Omental fat pad (tissue), 4 donors: ENCODE measurements at places on chromosomes 1 and 21.

- no peak for DNase-seq
These were observed 39.9 kb downstream of the ZBTB17 start for GRCh38 chr1:15936025-15936424.

DNA sequence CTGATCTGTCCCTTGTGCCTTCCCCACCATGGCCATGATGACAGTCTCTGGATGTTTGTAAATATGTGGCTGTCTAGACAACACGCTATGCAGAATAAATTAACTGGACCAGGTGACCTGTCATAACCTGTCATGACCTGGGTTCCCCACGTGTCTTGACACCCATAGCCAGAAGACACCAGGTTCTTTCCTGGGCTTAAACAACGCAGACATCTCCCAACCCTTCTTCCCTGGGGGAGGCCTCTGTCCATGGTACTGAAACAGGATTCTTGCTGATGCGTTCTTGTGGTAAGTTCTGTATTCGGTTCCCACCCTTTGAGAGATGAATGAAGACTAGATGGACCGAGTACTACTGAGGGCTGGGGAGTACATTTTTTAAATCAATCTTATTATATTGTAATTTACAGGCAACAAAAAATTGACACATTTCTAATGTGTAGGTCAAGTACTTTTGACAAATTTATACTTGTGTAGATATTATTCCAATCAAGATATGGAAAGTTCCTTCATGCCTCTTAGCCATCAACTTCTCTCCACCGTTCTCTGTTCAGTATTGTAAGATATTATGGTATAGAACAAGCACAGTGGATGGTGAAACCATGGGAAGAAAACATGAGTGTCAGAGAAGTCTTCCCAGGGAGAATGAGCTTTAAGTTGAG is 738.8 kb downstream of the PTPRU start:
- no peak for DNase-seq

GRCh38 chr1:215084621-215085020 is 2.1 kb downstream of the KCNK2 start:
- no peak for DNase-seq

DNA sequence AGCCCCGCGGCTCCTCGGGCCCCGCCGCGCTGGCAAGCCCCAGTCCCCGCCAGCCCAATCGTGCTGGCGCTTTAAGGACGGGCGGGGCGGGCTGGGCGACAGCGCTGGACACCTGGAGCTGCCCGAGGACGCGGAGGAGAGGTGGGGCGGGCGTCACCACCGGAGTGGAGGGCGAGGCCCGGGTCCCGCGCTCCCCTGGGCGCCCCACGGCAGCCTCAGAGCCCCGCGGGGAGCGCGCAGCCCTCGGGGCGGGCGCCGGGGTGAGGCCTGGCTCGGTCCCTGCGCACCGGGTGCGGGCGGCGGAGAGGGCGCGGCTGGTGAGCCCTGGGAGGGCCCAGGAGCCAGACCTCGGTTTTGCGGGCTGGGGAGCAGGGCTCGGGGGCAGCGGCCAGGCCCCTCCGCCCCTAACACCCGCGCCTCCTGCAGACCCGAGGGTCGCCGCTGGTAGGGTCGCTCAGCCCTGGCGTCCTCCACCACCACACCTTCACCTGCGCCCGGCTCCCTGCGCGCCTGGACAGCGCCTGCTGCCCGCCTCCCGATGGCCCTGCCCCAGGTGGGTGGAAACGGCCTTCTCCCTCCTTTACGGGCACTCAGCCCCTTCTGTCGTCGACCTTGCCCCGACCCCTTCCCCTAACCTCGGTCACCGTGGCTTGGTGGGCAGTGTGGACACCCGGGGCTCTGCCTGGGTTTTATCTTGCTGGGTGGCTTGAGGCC is at the start of gene TMEM61:
Gene TMEM61, plus strand, starts transcription at position 101 of the 714 bp plus-strand sequence. Its CDS starts 438 bp downstream, at position 539.
- DNase-seq = no peak

DNA sequence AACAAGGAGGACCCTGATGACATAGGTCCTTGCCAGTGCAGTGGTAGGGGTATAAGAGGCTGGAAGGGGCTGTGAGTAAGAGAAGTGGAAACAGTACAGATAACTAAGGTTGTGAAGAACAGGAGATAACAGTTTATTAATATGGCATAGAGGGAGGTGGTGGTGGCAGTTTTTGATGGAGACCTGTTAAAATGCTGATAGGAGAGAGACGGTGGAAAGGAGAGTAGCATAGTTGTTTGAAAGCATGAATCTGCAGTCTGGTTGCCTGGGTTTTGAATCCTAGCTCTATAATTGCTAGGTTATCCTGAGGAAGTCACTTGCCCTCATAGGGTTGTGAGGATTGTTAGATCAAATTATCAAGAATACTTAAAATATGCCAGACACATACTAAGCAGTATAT is 19.4 kb downstream of the LRRC41 start:
- DNase-seq = no peak

DNA sequence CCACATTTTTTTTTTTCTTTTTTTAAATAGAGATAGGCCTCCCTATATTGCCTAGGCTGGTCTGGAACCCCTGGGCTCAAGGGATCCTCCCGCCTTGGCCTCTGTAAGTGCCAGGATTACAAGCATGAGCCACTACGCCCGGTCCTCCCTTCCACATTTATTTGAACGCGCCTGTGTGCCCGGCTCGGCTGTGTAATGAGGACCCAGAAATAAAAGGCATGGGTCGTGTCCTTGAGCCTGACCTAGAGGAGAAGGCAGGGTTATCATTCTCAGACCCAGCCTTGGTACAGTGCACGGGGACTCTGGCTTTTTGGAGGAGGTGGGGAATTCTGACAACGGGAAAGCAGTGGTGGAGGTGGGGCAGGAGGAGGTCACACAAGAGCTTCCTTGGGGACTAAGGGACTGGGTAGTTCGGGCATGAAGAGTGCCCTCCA is 841 bp downstream of the CENPF start:
- no peak for DNase-seq

GRCh38 chr1:153119491-153119971 is 6.2 kb upstream of the SPRR2F start:
- DNase-seq = no peak
